K562 (cell line): ENCODE measurements at places on chromosomes 3 and 15.

- no peak for DNase-seq
- no peaks in the 10 kb centered on the region; the same call in 2 of the 3 replicates for H3K4me1 ChIP-seq
- H3K4me3 ChIP-seq = no peak overlapping the region
- H3K27ac ChIP-seq = no peak overlapping the region
- H3K36me3 ChIP-seq = no peaks in the 10 kb centered on the region
Measured at GRCh38 chr3:43181202-43181821, 75.4 kb upstream of the POMGNT2 start.

DNA sequence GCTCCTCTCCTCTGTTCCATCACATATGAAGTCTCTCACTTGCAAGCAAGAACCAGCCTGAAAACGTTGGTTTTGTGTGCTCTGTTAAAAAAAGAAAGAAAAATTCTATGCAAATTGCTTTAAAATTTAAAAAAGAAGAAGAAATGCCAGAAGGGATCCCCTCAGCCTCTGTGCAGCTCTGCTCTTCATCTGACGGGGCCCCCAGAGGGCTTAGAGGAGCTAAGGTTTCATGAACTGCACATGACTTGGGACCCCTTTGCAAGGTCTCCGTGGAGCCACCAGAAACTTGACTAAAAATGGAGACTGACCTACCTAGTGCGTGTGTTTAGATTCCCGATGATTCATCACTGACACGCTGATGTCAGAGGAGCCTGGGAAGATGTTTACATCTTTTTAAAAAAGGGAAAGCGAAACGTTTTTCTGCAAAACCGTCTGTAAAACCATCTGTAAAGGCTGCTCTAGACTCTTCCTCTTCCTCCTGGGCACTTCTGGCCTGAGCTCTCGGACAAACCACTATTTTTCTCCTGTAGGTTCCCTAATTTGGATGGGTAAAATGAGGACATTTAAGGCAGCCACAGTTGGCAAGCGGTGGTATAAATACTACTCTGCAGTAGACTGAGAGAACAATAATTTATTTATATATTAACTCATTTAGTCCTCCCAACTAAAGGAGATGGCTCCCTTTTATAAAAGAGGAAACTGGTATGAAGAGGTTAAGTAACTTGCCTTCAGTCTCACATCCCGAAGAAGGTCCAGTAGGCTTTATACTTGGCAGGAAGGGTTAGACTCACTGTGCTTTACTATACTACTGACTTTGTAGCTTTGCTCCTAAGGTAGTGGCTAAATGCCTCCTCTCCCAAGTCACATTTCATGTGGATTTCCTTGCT is 67.2 kb upstream of the POLG start:
- H3K27ac ChIP-seq = no peak overlapping the region
- H3K36me3 ChIP-seq = no peaks in the 10 kb centered on the region
- no peak for DNase-seq

DNA sequence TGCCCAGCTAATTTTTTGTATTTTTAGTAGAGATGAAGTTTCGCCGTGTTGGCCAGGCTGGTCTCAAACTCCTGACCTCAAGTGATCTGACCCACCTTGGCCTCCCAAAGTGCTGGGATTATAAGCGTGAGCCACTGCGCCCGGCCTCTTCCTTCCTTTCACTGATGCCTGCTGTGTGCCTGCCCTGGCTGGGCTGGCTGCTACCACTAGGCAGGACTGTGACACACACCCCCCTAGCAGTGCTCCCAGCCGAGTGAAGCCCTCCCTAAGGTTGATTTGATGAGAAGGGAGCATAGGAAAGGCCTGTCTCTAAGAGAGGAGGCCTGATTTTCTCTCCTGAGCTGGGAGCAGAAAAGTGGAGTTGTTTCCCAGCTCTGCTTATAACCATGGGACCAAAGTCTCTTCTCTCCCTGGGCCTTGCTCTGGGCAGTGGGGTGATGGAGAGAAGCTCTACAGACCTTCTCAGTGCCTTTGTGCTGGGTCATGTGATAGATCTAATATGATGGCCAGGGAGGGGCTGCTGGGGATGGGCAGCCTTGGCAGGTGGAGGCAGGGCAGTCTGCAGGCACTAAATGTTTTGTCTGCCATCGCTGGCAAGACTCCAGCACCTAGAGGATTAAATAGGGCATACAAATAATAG is 20.1 kb upstream of the SFMBT1 start:
- H3K27ac ChIP-seq = no peak overlapping the region
- no peaks in the 10 kb centered on the region for H3K36me3 ChIP-seq
- H3K27me3 ChIP-seq = no peaks in the 10 kb centered on the region
- no peak for DNase-seq
- H3K4me3 ChIP-seq = no peak overlapping the region

- no peak overlapping the region for H3K27ac ChIP-seq
- no peaks in the 10 kb centered on the region for H3K4me1 ChIP-seq
- no peak overlapping the region for H3K4me3 ChIP-seq
- DNase-seq = no peak
- no peaks in the 10 kb centered on the region for H3K27me3 ChIP-seq
Measured at GRCh38 chr3:135792858-135793475, 172.6 kb upstream of the PPP2R3A start.

- H3K36me3 ChIP-seq = no peaks in the 10 kb centered on the region
- no peak overlapping the region for H3K4me3 ChIP-seq
- H3K27ac ChIP-seq = no peak overlapping the region
- H3K4me1 ChIP-seq = peaks cover 7% of the 10 kb centered on the region; the same call in 2 of the 3 replicates
- no peaks in the 10 kb centered on the region for H3K27me3 ChIP-seq
Measured at GRCh38 chr3:130857336-130858026, 36.4 kb upstream of the ATP2C1 start.

GRCh38 chr15:56946150-56946549 is 27.7 kb downstream of the TCF12 start:
- H3K4me1 ChIP-seq = no peaks in the 10 kb centered on the region
- DNase-seq = no peak
- H3K36me3 ChIP-seq = peaks cover 14% of the 10 kb centered on the region; the same call in 1 of the 3 replicates
- H3K27ac ChIP-seq = no peak overlapping the region
- H3K4me3 ChIP-seq = no peak overlapping the region
- no peaks in the 10 kb centered on the region for H3K27me3 ChIP-seq

DNA sequence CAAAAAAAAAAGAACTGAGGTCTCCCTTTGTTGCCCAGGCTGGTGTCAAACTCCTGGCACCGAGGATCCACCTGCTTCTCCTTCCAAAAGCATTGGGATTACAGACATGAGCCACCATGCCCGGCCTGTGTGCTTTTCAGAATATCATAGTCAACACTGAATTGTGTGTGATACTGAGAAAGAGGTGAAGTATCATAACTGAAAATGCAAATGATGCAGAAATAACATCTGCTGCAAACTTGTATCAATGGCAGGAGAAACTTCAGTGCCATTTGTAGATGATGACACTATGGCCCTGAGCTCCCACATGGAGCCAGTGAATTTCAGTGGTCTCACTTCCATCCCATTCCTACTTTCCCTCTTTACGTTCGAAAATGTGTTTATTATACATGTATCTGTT is 21.9 kb downstream of the IL12A start:
- DNase-seq = no peak
- H3K27ac ChIP-seq = no peak overlapping the region
- H3K27me3 ChIP-seq = no peaks in the 10 kb centered on the region
- no peaks in the 10 kb centered on the region for H3K4me1 ChIP-seq

- no peaks in the 10 kb centered on the region for H3K27me3 ChIP-seq
- H3K36me3 ChIP-seq = no peaks in the 10 kb centered on the region
- DNase-seq = no peak
- no peaks in the 10 kb centered on the region; the same call in 2 of the 3 replicates for H3K4me1 ChIP-seq
- no peak overlapping the region for H3K4me3 ChIP-seq
- no peak overlapping the region for H3K27ac ChIP-seq
Measured at GRCh38 chr15:81887912-81888311, 157.9 kb downstream of the MEX3B start.
